NT2/D1 (cell line): ENCODE measurements at places on chromosomes 1 and 21.
A peak's percentile ranks its signal among the peaks of the same experiment; 100 is the strongest.

DNA sequence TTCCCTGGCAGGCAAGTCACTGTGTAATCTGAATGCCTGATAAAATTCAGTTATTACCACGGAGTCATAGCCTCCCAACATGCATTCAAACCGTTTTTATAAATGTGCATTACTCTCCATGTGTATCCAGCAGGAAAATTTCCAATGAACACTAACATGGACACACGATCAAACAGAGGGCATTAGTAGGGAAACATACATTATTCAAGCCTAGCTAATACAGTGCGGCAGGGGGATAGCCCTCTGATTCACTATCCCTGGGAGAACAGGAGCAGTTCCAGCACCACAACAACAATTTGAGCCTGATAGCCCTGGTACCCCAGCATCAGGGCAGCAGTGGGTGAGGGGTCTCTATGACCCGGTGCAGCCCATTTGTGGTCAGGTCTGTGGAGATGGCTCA is 35.8 kb upstream of the HMGB4 start:
- DNase-seq: no peak

DNA sequence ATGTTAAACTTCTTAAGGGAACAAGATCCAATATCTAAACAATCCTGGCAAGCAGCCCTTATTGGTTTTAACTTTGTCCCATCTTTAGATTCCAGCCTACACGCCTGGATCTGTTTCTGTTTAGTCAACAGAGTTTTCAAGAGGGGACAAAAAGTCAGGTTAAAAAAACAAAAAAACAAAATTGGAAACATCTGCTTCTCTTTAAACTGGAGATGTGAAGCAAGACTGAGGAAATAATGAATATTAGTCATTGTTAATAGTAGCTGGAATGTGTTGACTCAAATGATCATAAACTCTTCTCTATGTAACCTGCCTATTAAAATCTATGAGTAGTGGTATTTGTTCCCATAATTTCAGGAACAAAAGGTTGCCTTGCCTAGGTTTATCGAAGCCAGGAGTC is 55.0 kb downstream of the NID1 start:
- no peak for DNase-seq

GRCh38 chr1:93625582-93626327 is 55.9 kb downstream of the BCAR3 start:
- DNase-seq: no peak

- DNase-seq: no peak
Observed at GRCh38 chr21:44059710-44060109, 47.5 kb upstream of the PWP2 start.

DNA sequence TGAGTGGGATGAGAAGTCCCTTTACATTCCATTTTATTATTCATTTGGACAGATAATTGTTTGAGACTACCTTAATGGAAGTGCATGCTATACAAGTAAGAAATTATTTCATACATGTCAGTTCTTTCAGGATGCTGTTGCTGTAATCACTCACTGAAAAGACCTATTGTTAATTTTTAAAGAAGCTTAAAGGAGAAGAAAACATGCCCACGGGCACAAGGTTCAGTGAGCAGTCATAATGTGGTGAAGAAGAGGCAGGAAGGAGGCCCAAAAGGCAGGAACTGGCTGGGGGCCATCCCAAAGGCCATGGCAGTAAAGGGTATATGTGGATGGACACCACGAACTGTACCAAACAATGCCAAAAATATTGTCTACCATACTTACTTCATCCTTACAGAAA is 206.0 kb downstream of the LYPLAL1 start:
- no peak for DNase-seq

GRCh38 chr1:37410815-37411214 is 63.6 kb upstream of the ZC3H12A start:
- DNase-seq: peak; percentile 67

- no peak for DNase-seq
Observed at GRCh38 chr1:157956732-157957131, 36.7 kb upstream of the KIRREL1 start.

- no peak for DNase-seq
Observed at GRCh38 chr1:8822373-8823294, 5.2 kb upstream of the RERE start.

DNA sequence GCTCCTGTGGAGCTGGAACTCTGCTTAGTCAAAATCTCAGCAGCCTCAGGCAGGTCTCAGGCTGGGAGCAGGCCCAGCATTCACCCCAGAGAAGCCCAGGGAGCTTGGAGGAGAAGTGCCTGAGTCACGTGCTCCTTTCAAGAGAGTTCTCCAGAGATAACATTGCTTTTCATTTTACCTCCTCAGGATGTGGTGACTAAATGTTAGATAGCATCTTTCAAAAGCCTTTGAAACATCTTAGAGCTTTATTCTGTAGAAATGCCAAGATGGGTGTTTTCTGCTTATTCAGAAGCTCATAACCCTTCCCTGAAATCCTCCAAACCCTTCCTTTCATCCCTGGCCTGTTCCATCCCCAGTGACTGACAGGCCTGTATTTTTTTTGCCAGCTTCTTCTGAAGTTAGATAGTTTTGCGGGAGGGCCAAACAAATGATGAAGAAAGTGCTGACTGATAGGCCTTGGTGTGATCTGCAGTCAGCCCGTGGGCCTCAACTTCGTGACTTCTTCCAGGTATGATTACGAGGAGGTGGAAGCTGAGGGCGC is 58.0 kb downstream of the PGM1 start:
- no peak for DNase-seq

DNA sequence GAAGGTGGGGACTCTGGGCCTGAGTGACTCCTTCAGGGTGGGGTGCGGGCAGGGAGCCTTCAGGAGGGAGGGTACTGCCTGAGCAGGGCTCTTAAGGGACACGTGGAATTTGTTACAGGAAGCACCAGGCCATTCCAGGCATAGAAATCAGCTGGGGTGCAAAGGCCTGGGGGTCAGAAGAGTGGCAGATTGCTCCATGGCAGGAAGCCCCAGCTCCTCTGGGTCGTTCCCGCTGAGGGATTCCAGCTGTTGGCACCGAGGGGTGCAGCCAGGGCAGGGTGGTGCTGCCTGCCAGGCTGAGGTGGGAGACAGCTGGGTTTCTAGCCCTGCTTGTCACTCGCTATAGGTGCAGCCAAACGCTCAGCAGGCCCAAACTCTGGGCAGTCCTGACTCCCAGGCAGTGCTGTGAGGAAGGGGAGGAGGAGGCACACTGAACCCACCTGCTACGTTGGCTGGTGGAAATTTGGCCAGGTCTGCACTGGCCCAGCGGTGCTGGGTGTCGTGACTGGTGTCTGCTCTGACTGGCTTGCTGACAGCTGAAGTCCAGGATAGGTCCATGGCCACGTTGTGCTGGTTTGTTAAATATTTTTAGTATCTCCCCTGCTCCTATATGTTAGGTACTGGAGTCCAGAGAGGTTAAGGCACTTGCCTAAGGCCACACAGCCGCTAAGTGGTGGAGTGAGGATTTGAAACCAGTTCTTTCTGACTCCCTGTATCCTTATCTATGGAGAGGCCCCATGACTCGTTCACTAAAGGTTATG is 19.3 kb downstream of the TNFRSF1B start:
- DNase-seq: no peak

- no peak for DNase-seq
Observed at GRCh38 chr1:234617986-234618736, 8.2 kb upstream of the IRF2BP2 start.

DNA sequence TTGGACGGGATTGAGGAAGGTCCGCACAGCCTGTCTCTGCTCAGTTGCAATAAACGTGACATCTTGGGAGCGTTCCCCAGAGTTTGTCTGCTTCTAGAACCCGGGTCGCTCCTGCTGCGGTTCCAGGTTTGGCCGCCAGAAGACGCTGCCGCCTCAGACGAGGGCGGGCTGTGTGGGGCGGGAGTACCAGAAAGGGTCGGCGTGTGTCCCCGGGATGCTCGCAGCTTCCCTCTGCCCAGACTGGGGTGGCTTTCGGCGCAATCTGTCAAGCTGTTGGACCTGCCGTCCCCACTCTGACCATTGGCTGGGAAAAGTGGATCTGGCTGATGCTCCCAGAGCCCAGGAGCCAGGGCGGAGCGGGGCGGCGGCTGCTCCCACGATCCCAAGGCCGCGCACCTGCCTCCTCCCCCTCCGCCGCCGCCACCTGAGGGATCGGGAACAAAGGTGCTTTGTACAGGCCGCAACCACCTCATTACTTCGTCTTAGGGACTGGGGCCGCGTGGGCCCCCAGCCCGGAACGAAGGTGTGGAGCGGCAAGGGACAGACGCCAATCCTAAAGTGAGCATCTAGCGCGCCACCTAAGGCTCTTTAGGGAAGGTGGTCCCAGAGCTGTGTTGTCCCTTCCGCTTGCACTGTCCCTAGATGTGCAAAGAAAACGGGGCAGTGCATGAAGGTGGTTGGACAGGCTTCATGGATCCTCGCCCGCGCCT is 683 bp upstream of the EFNA4 start:
- DNase-seq: peak; percentile 75

GRCh38 chr21:22743085-22743484 is 1744.9 kb downstream of the NCAM2 start:
- no peak for DNase-seq

DNA sequence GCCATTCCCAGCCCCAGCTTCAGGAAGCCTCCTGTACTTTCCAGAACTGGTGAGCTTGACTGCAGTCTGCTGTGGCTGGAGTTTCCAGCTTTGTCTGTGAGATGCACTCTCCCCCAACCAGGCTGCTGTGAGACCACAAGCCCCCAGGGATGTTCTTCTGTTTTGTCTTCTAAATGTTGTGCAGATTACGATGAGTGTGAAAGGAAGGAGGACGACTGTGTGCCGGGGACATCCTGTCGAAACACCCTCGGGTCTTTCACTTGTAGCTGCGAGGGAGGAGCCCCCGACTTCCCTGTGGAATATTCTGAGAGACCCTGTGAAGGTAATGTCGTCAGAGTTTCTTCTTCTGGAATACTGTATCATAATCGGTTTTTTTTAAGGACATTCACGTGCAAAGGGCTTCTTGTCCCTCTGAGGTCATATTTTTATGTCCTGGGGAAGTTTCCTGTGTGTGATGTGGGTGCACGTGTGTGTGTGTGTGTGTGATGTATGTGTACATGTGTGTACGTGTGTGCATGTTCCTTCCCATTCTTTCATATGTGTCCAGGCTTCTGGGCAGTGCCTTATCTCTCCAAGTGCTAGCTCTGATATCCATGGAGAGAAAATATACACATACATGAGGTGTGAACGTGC is 49.9 kb downstream of the UMODL1 start:
- peak; percentile 52 for DNase-seq

- no peak for DNase-seq
Observed at GRCh38 chr21:34511787-34512455, at the start of gene KCNE1. TSS of gene KCNE1 (minus strand) at chr21:34512210. CDS start at chr21:34449634, 62,576 bp downstream.

DNA sequence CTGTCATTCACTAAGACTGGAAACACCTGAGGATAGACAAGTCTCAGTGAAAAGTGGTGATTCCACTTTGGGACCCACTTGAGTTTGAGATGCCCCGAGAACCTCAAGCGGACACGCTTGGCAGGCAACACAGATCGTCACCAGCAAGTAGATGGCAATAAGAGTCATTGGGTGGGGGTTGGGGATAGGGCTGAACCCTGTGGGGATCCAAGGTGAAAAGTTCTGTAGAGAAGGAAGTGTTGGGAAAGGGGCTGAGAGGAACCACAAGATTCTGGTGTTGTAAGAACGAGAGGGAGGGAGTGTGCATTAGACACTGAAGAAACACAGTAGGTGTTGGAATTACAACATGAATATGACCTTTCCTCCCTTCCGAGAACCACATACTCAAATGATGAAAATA is 45.4 kb upstream of the TDRD10 start:
- no peak for DNase-seq

- DNase-seq: no peak
Observed at GRCh38 chr1:229086091-229086490, 184.8 kb upstream of the RAB4A start.

- DNase-seq: no peak
Observed at GRCh38 chr1:231643935-231644237, 17.3 kb downstream of the DISC1 start.

DNA sequence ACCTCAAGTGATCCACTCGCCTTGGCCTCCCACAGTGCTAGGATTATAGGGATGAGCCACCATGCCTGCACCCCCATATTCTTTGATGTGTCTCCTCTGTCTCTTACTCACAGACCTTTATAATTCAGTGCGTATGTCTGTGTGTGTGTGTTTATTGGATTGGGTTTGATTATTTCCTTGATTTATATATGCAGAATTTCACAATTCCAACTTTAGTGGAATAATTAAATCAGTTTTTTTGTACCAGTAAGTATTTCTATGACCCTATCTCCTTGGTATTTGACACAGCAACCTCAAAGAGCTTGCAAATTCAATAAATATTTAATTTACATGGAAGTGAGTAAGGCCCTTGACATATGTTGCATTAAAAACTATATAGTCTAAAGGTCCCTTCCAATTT is 333.9 kb upstream of the ADAMTS5 start:
- DNase-seq: no peak

- DNase-seq: no peak
Observed at GRCh38 chr1:17436380-17437174, 2.9 kb downstream of the RCC2 start.

DNA sequence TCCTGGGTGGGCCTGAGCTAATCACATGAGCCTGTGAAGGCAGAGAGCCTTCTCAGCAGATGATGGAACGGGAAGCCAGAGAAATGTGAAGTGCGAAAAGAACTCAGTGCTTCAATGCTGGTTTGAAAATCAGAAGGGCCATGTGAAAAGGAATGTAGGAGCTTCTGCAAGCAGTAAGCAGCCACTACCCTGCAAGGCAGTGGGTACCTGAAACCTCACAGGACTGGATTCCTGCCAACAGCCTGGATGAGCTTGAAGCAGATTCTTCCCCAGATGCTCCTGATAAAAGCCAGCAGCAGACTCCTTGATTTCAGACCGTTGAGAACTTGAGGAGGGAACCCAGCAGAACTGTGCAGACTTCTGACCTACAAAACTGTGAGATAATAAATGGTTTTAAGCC is 158.6 kb downstream of the SYT2 start:
- no peak for DNase-seq

DNA sequence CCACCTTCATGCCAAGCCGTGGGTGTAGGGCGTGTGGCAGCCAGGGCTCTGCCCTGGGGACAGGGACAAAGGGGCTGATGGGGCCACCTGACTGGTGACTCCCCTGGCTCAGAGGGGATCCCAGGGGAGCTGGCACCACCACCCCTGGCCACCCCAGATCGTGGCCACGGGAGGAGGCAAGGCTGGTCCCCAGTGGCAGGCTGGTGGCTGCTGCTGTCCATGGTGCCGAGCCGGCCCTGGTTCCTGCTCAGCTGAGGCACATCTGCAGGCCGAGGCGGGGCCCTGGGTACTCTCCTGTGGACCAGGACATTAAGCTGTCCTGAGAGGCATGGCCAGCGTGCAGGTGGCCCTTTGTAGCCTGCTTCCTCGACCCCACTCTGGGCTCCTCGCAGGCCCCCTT is 6.5 kb downstream of the PLCH2 start:
- no peak for DNase-seq

GRCh38 chr1:54004481-54005049 is 13.4 kb downstream of the LDLRAD1 start:
- DNase-seq: no peak
